NCI-H1930 (cell line): ENCODE measurements at places on chromosomes 3 and 15.

DNA sequence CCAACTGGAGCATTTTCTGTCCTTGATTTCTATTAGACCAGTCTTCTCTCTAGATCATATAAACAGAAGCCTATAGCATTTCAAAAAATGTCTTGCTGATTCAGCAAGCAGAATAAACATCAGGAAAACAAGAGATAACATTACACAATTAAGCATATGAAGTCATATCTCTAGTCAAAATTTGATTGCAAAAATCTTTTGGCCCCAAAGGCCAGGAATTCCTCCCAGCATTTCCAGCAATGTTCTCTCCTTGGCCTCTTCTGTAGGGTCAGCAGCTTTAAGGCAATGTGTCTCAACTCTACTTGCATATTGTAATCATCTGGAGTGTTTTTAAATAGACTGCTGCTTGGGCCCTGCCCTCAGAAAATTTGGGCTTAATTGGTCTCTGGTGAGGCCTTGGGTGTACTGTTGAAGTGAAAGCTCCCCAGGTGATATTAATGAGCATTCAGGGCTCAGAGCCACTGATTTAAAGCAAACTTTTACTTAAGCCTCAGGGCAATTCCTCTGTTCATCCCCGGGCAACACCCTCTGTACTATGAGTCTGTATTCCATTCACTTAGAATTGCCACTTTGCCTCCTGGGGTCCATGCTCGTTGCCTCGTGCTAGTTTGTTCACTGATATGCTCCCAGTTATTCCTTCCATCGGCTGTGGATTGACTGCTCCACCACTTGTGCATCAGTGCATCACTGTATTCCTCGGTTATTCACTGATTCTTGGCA is 1072.6 kb downstream of the ROBO2 start:
- no peak for DNase-seq

- DNase-seq, result no peak
Observed at GRCh38 chr3:180102134-180102533, 65.4 kb upstream of the PEX5L start.

DNA sequence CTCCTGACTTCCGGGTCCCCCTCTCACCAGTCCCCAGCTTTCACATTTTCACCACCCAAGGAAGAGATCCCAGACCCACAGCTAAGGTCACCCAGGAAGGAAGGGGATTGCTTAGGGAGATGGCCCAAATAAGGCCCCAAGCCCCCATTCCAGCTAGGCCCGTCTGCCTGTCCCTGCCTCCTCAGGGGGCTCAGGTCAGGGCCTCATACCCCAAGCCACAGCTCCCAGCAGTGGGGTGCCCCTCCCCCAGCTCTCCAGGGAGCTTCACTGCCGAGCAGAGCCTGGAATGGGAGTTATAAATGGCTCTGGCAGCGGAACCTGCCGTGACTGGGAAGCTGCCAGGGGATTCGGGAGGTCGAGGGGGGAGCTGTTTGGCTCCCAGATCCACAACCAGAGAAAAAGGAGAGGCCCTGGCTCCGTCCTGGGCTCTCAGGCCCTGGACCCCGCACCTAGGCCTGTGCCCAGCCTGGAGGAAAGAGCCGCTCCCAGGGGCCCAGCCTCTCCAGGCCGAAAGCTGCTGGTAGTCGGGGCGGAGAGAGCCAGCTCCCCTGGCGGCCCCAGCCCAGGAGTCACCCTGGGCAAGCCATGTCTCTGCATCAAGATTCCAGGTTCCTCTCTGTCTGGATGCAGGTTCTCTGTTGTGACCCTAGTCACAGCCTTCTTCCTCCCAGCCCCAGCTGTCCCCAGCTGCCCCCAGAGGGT is 550 bp downstream of the CCDC9B start:
- DNase-seq, result no peak

GRCh38 chr3:105274536-105274935 is 92.2 kb upstream of the ALCAM start:
- no peak for DNase-seq

DNA sequence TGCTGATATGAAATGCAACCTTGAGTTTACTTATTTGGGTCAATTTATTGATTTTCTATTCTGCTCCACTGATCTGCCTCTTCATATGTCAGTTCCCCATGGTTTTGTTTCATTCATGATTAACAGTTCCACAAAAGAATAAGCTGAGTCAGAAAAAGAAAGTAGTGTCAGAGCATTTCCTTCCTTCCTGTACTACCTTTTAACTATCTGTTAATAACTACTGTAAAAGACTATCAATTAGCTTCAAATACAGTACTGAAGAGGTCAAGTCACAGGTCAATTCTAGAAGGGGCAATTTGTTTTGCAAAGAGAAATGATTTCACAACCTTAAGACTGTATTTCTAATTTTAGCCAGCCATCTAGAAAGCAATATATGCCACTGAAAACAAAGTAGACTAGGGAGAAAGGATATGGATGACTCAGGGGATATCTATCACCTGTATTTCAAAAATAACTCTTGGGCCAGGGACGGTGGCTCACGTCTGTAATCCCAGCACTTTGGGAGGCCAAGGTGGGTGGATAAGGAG is 129.5 kb downstream of the TFDP2 start:
- no peak for DNase-seq

- no peak for DNase-seq
Observed at GRCh38 chr3:56810577-56811545, 9.1 kb upstream of the ARHGEF3 start.

DNA sequence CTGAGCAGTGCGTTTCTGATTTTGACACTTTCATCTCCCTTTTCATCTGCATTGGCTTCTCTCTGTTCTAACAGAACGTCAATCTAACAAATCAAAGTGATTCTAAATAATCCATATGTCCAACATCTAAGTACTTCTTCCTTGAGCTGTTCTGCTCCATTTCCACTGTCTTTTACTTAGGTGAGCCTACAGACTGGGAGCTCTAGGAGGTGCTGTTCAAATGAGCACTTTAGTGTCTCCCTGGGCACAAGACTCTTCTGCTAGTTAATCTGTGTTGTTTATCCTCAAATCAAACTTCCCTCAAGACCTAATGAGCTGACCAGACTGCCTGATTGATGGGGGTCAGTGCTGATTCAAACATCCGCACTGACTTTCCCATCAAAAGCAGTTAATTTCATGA is 408.1 kb downstream of the WDR72 start:
- DNase-seq, result no peak

GRCh38 chr15:38849046-38849445 is 284.4 kb upstream of the RASGRP1 start:
- DNase-seq, result no peak

GRCh38 chr15:66080717-66081398 is 172.7 kb downstream of the MEGF11 start:
- DNase-seq, result no peak

- DNase-seq, result no peak
Observed at GRCh38 chr3:77271711-77272110, 231.8 kb downstream of the ROBO2 start.

- DNase-seq, result no peak
Observed at GRCh38 chr3:106333911-106334618, 465.3 kb upstream of the CBLB start.

DNA sequence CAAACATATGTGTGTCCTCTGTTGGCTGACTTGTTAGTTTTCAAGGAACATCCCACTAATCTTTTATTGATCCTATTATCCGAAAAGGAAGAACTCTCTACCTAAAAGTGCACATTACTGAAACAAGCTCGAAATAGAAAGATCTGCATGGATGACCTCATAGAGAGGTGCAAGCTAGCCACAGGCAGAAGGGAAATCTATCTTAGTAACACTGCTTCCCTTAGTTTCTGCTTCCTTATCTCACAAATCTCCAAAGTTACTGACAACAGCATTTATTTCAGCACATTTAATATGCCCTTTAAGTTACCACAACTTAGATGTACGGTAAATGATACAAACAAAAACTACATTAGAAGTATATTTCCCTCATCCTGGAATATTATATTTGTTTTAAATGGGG is 285.1 kb upstream of the CCDC54 start:
- DNase-seq, result no peak

DNA sequence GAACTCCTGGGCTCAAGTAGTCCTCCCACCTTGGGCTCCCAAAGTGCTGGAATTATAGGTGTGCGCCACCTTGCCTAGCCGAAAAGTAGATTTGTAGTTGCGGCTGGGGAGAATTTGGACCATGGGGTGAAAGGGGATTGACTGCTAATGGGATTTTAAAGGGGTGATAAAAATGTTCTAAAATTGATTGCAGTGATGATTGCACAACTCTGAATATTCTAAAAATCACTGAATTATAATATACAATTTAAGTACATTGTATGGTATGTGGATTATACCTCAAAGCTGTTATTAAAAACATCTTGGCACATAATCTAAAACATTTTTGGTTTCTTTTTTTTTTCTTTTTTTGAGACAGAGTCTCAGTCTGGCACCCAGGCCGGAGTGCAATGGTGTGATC is 3.9 kb downstream of the PRC1 start:
- no peak for DNase-seq

DNA sequence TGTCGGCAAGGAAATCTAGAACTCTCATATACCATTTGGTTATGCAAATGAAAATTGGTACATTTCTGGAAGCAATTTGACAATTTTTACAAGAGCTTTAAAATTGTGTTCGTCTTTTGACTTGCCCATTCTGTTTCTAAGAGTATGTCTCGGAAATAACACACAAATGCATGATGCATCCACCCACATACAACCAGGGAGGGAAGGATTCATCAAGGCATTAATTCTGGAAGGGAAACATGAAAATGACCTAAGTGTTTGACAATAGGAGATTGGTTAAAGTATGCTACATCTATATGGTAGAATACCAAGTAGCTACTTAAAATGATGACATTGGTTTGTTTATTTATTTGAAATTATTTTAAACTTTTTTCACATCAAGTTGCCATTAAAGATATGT is 58.6 kb downstream of the PIAS1 start:
- DNase-seq, result no peak

DNA sequence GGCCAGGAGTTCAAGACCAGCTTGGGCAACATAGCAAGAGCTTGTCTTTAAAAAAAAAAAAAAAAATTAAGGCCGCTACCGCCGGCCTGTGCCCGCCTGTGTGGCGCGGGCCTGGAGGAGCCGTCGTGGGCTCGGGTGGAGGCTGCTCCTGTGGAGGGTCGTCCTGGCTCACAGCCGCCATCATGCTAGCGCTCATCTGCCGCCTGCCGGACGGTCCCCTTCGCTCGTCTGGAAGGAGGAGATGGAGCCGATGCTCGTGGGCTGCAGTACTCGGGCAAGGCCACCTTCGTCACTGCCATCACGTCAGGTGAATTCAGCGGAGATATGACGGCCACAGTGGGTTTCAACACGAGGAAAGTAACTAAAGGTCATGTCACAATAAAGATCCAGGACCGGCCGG is 37.4 kb downstream of the TFRC start:
- DNase-seq, result no peak

GRCh38 chr15:58458076-58458475 is 26.3 kb downstream of the LIPC start:
- no peak for DNase-seq

- DNase-seq, result no peak
Observed at GRCh38 chr15:56616551-56616950, 116.8 kb downstream of the ZNF280D start.

DNA sequence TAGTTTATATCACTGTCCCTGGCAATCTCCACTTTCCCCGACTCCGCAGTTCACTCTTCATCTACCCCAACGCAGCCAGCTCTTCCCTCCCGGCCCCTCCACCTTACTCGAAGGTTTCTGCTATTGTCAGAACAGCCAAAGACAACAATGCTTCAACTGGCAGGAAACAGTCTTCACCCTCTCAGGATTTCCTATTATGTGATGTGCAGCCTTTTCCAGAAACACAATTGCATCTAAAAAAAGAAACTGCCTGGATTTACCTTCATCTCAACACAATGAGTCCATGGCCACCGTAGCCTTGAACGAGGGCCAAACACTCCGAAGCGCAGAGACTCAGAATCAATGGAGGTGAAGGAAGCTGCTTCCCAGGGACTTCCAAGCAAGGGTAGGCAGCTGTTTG is 182.1 kb upstream of the TSC22D2 start:
- no peak for DNase-seq

DNA sequence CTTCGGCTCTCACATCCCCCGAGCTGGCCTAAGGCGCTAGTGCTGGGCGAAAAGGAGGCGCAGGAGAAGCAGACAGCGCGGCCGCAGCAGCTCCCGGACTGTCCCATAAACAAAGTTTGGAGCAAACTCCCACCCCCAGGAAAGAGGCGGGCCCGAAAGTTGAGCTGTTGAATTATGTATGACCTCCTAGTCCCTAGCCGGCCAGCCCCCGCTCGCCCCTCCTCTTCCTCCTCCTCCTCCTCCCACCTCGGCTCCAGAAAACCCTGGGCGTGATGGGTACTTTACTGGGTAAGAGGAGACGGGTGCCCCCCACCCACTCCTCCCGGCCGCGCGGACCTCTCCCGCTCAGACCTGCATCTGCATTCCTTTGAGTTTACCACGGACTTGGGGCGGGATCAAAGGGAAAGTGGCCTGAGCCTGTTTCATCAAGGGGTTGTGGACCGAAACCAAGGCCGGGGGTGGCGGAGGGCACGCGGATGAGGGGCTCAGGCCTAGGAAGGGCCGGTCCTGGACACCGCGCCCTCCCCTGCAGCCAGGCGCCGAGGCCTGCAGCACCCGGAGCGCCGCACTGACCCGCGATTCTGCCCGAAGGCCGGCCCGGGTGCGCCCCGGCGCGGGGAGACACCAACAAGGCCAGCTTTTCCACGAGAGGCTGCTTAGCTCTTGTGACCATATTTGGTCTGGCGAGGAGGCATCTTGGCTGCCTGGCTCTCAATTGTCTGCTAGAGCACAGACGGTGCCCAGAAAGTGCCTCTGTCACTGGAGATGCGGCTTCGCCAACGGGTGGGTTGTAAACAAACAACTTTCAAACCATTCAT is at the start of gene WWTR1:
WWTR1 (minus strand) TSS at position 100 of the 818 bp plus-strand sequence. CDS start 719 bp downstream, outside the sequence.
- DNase-seq, result peak; percentile 1

DNA sequence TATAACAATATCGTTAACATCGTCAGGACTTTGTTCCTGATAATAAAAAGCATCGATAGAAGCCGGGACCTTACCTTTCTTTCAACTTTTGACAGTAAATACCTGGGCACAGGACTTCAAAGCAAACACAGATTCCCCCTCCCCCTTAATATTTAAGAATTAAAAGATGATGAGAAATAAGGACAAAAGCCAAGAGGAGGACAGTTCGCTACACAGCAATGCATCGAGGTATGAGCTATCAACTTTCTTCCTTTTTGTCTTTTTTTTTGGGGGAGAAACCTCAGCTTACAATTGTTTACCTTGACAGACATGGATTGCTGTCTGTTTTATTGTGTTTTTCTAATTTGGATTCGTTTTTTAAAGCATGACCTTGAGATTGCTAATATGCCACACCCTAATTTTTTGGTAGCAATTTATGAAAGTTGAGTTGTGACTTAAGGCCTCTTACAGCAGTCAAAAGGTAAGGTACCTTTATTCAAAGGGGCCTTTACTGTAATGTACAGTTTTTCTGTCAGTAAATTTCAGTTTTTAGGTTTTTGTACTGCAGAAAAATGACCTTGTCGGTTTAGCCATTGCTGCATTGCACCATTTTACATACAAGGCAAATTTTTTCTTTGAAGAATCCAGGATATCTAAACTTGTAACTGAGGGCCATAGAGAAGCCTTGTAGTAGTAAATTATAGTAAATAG is 1.1 kb downstream of the CHD2 start:
- DNase-seq, result no peak

DNA sequence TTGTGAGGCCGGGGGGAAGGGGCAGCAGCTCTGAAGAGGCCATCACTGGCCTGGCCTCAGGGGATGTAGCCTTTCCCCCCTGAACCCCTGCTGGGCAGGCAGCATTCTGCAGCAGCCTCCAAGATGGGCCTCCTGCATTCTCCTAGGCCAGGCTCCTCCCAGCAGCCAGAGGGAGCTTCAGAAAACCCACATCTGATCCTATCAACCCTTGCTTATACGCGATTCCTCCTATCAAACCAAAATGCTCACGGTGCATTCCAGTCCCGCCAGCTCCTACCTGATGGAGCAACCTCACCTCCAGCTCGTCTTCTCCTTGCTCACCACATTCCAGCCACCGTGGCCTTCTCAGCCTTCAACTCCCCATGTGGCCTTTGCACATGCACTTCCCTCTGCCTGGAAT is 85.7 kb downstream of the MEGF11 start:
- DNase-seq, result no peak
